ENCODE measurements at places on chromosomes 11 and 22. TPM values are rescaled to one million over a fixed set of nuclear protein-coding genes. Genes with fewer than 3 reads are reported as not detected.
A peak's percentile ranks its signal among the peaks of the same experiment; 100 is the strongest.

The SLC36A4 gene
- total RNA-seq: 12.3 TPM

The UBTFL1 gene
- not detected for total RNA-seq

The PCF11 gene
- total RNA-seq: 36.1 TPM

- no peak for DNase-seq
Measured at GRCh38 chr11:75966537-75967287, 151.7 kb downstream of the UVRAG start.

GRCh38 chr11:114057147-114057546 is 2.4 kb upstream of the ZBTB16 start:
- DNase-seq: peak; percentile 62

- DNase-seq: no peak
Measured at GRCh38 chr11:120223793-120224192, 13.0 kb downstream of the OAF start.

DNA sequence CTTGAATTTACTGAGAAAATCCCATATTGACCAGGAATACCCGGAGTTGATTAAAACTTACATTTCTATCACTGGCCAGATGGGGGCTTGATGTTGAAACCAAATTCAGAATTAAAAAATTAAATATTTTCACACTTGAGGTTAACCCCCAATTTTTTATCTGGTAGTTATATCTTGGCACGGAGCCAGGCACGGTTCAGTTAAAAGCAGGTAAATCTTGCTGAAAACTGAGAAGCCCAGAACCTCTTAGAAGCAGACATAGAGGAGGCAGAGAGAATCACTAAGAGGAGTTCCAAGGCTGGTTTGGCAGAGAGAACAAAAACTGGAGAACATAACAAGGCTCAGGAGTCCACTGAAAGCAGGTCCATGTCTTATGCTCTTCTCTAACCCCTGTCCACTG is 77.7 kb downstream of the USP35 start:
- DNase-seq: no peak

DNA sequence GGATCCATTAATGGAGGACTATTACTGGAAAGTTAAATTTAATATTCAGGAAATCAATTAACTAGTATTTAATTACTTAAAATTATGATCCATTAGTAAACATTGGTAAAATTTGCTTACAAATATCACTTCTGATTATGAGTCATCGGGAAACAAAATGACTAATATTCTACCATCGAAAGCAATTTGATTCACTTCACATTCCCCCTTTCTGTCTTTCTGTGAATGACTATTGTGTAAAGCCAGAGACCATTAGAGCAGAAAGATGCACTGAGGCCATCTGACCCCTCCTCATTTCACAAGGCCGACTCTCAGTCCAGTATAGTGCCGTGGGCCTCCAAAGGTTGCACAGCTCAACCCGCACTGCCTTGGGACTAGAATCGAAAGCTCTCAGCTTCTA is 619.0 kb downstream of the OPCML start:
- DNase-seq: no peak

DNA sequence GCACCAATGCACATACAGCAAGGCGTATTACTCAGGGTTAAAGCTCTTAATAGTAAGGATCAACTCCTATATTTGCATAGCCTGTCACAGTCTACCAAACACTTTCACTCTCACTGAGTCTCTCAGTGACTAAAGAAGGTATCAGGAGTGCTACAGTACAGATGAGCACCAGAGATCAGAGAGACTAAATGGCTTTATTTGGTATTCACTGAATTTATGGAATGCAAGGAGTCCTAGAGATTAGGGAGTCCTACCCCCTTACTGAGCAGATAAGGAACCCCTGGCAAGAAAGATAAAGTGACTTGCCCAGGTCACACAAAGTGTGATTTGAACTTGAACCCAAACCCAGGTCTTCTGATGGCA is 396.4 kb upstream of the CCDC90B start:
- DNase-seq: no peak

DNA sequence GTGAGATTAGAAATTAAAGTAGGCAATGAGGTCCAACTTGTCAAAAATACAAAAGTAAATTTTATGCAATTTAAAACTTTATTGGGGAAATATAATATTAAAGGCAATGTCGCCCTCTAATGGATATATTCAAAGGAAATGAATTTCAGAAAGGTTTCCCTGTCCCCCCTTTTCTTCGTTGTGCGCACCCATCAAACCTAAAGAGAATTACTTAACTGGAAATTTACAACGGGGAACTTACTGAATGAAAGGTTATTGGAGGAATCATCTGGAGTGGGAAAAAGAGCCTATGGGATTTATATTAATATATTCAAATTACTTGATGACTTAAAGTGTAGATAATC is 1.7 kb upstream of the ABTB2 start:
- DNase-seq: no peak

DNA sequence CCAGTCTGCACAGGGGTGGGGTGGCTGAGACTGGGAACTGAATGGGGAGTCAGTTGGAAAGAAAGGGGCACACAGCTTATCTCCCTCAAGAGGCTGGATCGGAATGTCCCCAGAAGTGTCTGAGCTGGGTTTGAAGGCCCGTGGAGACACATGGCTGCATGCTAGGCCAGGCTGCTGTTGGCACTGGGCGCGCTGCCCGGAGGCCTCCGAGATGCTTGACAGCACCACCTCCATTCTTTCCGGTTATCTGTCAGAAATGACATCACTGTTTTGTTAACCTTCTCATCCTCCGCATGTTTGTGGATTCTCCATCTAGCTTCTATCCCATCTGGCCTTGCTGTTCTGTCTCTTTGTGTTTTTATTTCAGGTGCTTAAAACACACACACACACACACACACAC is 85.5 kb downstream of the APIP start:
- DNase-seq: peak; percentile 59

GRCh38 chr22:19876941-19877625 is 22.4 kb upstream of the GNB1L start:
- DNase-seq: peak; percentile 19

- no peak for DNase-seq
Measured at GRCh38 chr22:50621356-50621880, 6.5 kb downstream of the ARSA start.

GRCh38 chr22:19843857-19844376 is 10.8 kb downstream of the GNB1L start:
- DNase-seq: no peak

GRCh38 chr11:116773203-116774097 is 663 bp upstream of the BUD13 start:
- no peak for DNase-seq

DNA sequence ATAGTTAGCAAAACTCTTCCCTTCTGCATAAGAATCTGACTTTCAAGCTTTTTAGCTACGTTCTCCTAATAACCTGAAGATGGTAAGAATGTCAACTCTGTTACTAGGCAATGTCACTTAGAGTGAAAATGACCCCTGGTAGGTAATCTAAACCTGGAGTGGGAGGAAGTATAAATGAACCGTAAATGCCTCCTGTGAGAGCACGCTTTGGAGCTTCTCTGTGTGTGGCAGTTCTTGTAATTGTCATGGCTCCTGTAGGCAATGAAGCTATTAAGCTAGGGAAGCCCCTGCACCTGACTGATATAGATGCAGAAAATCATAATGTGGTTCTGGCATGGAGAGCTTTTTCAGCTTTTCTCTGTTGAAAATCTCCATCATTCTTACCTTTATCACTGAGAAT is 29.4 kb downstream of the CALCA start:
- DNase-seq: no peak

GRCh38 chr22:48954781-48955311 is 872.8 kb downstream of the BRD1 start:
- DNase-seq: no peak

- no peak for DNase-seq
Measured at GRCh38 chr11:18707811-18708340, 9.3 kb downstream of the TMEM86A start.

- DNase-seq: no peak
Measured at GRCh38 chr11:65790104-65790901, 3.4 kb downstream of the OVOL1 start.

DNA sequence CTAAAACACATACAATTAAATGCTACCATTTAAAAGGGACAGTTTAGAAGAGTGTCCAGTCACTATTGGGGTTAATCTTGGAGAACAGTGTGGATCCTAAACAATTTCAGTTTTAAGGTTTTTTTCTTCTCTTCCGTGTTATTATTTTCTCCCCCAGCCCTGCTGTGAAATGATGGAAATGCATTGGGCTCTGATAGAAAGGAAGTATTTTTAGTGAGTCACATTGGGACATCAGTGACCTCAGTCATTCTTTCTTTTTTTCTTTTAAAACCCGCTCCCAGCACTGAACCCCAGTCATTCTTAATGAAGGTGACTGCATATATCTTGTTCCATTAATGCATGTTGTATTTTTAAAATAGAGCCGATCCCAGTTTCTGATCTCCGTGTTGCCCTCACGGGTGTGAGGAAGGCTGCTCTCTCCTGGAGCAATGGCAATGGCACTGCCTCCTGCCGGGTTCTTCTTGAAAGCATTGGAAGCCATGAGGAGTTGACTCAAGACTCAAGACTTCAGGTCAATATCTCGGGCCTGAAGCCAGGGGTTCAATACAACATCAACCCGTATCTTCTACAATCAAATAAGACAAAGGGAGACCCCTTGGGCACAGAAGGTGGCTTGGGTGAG is 93.2 kb upstream of the OR4B1 start:
- DNase-seq: no peak

DNA sequence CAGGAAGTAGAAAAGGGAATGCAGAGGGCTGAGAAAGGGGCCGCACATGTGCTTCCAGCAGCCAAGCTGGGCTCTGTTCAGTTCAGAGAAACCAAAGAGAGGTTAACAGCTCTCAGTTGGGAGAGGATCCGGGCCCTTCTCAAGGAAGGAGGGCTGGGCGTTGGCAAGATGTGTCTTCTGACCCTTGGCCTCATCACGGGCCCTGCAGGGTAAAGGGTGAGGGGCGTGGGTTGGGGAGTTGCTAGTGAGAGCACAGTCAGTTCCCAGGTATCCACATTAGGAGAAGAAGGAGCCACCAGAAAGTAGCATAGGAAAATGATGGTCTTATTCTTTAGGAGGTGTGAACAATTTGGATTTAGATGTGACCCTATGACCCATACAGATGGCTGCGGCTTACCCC is 73.0 kb downstream of the OSBP2 start:
- no peak for DNase-seq

DNA sequence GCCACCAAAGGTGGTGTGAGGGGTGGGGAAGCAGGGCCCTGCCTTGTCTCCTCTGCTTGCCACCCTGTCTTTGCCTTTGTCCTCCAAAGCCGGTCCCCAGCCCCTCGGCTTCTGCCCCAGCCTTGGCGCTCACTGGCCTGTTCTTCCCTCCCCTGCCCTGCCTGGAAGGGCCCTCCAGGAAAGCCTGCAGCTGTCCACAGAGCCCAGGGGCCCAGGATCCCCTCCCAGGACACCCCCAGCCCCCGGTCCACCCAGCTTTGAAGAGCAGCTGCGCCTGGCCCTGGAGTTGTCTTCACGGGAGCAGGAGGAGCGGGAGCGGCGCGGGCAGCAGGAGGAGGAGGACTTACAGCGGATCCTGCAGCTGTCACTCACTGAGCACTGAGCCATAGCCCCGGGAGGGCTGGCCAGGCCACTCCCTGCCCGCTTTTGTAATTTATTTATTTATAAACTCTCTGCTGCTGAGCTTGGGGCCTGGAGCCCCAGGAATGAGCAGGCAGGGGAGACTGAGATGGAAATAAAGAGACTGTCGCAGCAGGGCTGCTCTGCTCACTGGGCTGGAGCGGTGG is 1.3 kb upstream of the SSH3 start:
- DNase-seq: no peak

- no peak for DNase-seq
Measured at GRCh38 chr11:75659836-75660235, 9.0 kb downstream of the MAP6 start.

DNA sequence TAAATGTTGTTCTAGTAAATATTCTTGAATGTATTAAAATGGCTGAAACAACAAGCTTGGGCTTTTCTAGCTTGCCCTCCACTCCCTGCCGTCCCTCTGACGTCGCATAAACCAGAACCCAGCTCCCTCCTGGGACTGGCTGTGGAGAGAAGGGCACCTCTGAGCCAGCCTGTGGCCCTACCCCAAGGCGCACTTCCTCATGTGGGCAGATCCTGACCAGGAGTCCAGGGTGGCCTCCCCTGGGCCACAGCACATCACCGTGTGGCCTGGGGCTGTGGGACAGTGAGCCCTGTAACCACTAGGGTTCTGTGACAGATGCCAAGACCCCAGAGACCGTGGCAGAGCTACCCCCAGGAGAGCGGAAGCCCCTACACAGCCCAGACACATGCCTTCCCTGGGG is 10.2 kb upstream of the ADORA2A start:
- no peak for DNase-seq

DNA sequence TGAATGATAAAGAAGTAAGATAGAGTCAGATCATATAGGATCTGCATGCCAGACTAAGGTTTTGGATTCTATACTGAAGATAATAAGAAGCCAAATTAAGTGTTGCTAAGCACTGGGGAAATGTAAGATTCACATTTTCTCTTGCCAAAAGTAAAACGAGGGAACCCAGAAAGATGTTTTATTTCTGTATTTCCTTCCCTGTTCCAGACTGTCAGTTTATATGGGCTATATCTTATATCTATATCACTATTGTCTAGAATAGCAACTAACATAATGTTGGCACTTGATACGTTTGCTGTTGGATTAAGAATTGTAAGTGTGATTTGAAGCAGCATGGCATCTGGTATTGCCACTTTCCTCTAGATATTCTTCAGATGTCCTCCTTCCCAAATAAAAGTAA is 8.3 kb downstream of the OR52E6 start:
- DNase-seq: no peak

DNA sequence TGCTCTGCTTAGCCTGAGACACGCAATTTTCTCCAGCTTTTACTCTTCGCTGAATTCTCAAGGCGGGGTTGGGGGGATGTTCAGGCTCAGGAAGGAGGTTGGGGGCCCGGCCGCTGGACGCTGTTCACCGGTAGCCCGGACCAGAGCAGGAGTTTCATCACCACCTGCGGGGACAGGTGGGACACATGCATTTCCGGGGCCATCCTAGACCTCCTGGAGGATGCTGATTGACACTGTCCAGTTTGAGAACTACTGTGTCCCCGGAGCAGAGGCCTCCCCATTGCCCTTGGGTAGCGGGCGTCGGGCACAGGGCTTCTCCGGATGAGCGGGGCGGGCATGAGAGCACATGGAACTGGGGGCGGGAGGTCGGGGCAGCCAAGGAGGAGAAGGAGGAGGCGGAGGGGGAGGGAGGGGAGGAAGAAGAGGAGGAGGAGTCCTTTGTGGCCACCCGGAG is 144.0 kb upstream of the GRK3 start:
- no peak for DNase-seq

DNA sequence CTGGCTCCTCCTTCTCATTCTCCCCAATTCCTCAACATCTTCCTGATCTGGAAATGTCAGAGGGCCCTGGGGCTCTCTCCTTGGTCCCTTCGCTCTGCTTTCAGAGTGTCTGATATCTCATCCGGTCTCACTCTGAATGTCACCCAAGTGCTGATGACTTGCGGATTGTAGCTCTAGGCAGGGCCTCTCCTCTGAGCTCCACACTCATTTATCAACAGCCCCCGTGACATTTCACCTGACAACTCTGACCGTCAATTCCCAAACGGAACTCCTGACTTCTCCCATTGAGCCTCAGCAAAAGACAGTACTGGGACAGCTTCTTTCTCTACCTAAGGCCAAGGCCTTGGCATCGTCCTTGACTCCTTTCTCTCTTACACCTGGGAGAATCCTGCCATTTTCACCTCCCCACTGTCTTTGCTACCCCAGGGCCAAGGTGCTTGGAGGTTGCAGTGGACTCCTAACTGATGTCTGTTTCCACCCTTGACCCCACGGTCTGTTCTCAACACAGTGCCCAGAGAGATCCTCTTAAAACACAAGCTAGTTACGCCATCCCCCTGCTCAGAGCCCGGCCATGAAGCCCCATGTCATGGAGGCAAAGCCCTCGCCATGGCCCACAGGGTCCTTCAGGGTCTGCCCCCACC is 57.5 kb upstream of the THY1 start:
- DNase-seq: no peak

All from left cardiac atrium (tissue), 4 donors.